ENCODE measurements at places on chromosomes 5 and 9.
A peak's percentile ranks its signal among the peaks of the same experiment; 100 is the strongest.

DNA sequence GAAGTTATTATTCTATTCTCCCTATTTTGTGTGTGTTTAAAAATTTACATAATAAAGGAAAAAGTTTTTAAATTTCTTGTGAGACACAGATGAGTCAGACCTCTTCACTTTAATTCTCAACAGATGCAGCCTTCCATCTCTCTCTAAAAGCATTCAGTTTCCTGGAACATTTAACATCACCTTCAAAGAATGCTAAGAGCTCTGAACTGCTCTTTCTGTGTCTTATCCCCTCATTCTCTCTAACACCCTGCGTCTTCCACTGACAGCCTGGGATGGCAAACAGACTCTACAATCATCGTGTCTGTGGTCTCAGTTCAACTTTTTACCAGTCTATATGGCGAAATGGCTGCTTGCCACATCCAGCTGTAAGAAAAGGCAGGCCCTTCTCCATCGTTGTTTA lies 173.0 kb downstream of the HINT1 start:
- no peak for DNase-seq

GRCh38 chr5:31680528-31680927 lies 41.6 kb downstream of the PDZD2 start:
- DNase-seq = no peak

DNA sequence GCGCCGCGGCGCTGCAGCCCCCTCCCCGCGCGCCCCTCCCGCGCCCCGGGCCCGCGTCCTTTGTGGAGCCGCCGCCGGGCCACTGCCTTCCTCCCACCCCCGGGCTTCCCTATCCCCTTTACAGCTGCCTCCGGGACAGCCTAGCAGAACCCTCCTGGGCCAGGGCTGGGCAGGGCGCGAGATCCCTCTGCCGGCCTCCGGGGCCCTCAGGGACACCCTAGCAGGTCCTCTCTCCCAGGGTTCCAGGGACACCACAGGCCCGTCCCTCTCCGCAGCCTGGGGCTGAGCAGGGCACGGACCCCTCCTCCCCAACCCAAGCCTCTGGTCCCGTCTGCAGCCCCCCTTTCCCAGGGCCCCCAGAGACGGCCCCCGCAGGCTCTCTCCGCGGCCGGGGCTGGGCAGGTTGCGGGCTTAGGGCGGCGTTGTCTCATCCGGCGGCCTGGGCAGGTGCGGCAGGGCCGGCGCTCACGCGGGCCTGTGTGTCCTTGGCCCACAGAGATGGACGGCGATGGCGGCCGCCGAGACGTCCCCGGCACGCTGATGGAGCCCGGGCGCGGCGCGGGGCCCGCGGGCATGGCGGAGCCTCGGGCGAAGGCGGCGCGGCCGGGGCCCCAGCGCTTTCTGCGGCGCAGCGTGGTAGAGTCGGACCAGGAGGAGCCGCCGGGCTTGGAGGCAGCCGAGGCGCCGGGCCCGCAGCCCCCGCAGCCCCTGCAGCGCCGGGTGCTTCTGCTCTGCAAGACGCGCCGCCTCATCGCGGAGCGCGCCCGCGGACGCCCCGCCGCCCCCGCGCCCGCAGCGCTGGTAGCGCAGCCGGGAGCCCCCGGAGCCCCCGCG lies 710 bp downstream of the WNK2 start:
- peak; percentile 10 for DNase-seq

DNA sequence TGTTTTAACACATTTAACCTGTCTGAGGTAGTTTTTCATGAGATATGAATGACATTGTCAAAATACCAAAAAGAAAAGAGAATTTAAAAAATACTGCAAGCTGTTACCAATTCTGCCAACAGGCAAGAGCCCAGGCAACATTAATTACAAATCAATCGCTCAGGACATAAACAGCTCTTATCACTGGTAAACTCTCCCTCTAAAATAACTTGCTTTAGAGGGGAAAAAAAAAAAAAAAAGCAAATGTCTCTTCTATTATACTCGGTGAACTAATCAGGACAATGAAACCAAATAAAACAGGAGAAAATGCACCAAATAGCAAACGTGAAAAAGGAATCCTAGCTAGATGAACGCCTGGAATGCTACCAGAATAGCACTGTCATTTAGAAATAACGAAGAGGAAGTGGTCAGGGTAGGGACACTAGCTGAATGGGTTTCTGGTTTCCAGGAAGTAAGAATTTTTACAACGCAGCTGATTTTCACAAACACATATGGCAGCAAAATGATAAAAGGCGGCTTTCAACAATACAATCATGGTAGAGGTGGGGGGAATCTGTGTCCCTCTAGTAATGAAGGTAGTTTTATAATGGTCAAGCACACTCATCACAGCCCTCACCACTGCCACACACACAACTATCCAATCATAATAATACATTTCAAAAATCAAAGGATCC lies 94.9 kb downstream of the DENND1A start:
- DNase-seq = no peak

- peak; percentile 92 for DNase-seq
Observed at GRCh38 chr5:10635257-10635866, 71.5 kb downstream of the ANKRD33B start.

DNA sequence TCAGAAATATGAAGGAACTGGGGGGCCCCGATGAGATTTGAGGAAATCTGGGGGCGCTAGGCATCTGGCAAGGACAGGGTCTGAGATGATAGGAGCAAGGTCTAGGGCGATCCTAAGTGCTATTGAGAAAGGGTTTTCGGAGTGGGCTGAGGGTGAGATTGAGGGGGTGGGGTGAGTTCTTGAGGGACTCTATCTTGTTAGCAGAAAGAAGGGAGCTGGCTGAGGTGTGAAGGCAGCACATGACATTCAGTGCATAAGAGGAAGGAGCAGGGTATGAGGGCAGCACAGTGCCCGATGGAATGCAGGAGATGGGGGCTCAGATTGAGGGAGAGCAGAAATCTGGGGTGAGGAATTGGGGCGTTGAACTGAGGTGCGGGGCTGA lies 640 bp downstream of the TRIM32 start:
- no peak for DNase-seq

DNA sequence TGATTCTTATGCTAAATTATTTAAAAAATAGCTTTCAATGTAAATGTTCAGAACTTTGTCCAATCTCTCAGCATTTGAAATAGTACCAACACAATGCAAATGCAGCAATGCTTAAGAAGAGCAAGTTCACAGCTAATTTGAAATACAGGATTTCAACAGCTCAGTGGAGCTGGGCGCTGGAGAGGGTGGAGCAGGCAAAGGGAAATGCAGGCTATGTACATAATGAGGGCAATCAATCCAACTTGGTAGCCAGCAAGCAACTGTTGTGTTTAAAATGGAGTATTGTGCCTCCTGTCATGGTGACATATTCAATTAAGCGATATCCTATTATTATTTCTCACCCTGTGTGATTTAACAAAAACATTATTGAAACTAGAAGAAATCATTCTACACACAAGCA lies 568.8 kb downstream of the PSAT1 start:
- DNase-seq = no peak

DNA sequence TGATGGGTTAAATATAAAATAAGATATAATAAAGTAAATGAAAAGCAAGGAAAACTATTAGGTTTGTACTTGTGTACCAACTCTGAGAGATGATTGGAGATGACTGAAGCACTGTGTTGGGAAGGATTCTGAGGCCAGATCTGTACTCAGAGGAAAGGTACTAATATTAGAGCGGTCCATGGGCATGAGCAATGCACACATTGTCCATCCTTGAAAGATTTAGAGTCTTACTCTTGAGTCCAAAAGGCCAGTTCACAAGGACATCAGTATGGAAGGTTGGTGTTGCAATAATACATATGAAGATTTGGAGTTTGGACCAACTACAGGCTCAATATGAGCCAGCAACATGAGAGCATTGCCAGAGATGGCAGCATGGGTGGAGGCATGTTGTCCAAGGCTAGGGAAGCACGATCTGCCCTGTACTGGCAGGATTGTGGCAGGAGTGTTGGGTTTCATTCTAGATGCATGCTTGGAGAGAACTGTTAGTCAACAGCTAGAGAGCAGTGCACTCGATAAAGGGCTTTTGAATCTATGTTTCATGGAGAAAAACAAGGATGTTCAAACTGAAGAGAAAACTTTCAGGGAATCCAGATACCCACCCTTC lies 84.4 kb downstream of the TMEM215 start:
- DNase-seq = no peak

- no peak for DNase-seq
Observed at GRCh38 chr5:104053353-104053649, 490.7 kb upstream of the NUDT12 start.

GRCh38 chr5:66515209-66515608 lies 81.0 kb upstream of the MAST4 start:
- no peak for DNase-seq

DNA sequence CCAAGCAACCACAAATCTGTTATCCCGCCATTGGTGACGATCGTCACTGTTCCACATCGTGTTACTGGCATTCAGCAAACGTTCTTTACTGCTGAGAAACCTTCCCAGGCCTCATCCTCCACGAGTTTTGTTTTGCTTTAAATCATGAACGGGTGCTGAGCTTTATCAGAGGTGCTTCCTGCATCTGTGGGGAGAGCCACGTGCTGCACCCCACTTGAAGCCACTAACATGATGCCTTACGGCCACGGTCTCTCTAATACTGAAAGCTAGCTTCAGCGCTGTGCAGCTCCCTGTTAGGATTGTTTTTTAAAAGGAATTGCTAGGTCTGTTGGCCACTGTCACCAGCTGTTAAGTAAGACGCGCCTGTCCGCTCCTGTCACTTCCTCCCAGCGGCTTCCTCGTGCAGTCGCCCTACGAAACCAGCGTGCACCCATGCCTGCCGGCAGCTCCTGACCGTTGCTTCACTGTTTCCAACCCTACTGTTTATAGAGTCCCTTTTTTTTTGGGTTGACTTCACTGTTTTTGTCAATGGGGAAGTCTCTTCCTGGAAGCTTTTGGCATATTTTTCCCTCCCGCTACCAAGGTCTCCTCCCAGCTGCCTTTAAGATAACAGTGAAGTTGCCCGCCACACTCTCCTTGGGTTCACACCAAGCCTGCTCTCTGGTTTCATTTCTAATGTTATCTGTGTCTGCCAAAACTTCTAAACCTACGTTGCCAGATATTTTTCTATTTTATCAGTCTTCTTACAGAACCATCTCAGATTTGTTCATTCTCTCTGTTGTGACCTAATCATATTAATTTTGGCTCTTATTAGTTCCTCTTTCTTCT lies 20.3 kb downstream of the LPCAT1 start:
- no peak for DNase-seq

DNA sequence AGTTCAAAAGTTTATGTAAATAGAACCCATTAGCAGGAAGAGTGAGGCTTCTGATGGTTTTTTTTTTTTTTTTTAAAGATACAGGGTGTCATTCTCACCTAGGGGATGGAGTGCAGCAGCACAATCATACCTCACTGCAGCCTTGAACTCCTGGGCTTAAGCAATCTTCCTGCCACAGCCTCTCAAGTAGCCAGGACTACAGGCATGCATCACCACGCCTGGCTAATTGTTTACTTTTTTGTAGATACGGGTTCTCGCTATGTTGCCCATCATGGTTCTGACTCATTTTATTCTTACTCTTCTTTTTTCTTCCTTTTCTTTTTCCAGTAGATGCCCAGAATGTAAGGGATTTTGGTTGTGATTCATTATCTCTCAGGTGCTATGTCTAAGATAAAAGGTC lies 201.1 kb downstream of the NNT start:
- no peak for DNase-seq

DNA sequence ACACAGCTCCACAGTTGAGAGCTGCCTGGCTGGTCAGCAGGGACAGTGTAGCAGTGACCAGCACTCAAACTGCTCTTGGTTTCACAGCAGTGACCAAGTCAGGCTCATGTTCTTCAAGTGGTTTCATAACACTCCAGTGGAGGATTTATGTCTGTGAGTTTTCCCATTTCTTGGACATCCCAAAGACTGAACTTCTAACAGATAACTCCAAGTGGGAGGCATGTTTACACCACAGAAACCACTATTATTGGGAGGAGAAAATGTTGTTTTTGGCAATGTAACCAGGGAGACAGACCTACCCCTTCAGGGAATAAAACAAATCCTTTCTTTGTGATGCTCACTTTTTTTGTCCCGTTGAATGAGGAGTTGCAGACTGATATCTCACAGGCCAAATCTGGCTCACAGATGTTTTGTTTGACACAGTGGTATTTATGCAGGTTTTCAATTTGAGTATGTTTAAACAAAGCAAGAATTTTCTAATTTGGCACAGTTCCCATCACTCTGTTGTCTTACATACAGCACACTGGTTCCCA lies 141.5 kb downstream of the RMI1 start:
- DNase-seq = no peak

GRCh38 chr9:38039090-38039906 lies 29.7 kb downstream of the SHB start:
- peak; percentile 76 for DNase-seq

DNA sequence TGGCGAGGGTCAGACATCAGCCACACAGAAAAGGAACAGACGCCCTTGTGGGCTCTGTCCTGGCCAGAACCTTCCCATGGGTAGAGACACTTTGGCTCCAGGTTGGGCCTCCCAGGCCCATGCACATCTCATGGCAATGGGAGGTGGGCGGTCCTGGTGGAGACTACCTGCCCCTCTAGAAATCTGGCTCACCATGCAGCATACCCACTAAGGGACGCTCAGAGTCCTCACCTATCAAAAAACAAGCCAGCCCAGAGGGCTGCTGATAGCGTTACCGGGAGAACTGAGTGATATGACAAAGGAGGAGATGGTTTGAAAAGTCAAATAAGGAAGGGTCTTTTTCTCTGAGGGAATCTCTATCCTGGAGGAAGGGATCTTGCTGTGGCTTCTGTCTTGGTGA lies 62.1 kb downstream of the C5orf15 start:
- no peak for DNase-seq

DNA sequence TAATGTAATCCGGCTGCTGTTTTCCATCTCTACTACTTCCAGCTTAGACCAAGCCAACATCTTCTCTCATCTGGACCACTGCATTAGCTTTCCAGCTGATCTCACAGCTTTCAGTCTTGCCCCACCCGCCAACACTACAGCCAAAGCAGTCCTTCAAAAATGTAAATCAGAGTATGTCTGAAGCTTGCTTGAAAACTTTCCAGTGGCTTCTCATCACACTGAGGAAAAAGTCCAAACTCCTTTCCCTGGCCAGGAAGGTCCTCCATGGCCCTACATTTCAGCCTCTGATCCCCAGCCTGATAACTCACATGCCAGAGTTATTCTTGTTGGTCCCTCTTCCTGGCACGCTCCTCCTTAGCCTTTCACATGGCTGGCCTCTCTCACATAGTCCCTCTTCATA lies 38.5 kb downstream of the TTC1 start:
- DNase-seq = no peak

- no peak for DNase-seq
Observed at GRCh38 chr9:79481846-79482477, 89.8 kb upstream of the TLE4 start.

DNA sequence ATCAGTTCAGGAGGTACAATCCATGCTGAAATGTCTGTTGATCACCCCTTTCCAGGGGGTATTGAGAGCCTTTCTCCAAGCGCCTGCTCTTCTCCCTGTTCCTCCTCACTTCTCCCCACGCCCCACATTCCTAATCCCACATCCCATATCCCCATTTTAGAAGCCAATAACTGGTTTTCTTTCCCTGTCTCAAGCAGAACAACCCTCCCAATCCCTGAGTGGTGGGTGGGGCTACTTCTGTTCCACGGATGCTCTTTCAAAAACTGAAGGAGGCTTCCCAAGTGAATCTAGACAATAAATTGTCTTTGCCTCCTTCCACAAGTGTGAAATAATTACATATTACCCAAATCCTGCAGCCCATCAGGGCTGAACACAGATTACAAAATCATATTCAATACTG lies 77.0 kb upstream of the SEMA6A start:
- no peak for DNase-seq

Measured in PC-3 (cell line).